ENCODE measurements at places on chromosomes 3 and 15.

DNA sequence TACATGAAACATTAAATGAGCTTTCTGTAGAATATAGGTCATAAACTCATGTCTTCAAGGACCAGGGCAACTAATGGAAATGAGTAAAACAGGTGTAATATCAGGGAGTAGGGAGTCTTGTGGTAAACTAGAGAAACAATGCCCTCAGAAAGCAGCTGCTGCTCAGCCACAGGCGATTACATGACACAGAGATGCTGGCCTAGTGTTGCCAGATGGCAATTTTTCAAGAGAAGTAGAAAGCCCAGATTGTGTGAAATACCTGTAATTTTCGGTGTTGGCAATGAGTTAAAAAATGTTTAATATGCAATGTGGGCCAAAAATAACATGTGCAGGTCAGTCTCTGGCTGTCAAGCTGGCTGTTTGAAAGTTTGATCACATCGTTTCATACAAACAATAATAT is 23.4 kb downstream of the NCEH1 start:
- no peak overlapping the region for H3K27ac ChIP-seq
- DNase-seq: no peak
- no peaks in the 10 kb centered on the region for H3K36me3 ChIP-seq

DNA sequence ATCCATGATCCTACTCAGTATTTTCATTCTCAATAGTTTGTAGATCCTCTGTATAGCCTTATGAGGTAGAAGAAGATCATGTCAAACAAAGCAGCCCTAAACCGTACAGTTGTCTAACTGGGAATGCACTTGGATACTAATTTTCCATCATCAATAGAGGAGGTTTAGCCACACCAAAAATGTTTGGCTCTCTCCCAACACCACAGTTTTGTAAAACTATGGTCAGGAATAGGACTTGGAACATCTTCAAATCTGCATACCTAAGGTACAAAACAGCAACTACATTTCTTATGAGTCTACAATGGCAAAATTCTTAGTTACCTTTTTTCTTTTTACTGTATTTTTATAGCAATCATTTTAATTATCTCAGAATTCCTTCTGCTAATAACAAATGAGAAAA is 1001.6 kb downstream of the ROBO2 start:
- H3K4me1 ChIP-seq: no peaks in the 10 kb centered on the region
- no peak overlapping the region for H3K27ac ChIP-seq
- H3K4me3 ChIP-seq: no peak overlapping the region

DNA sequence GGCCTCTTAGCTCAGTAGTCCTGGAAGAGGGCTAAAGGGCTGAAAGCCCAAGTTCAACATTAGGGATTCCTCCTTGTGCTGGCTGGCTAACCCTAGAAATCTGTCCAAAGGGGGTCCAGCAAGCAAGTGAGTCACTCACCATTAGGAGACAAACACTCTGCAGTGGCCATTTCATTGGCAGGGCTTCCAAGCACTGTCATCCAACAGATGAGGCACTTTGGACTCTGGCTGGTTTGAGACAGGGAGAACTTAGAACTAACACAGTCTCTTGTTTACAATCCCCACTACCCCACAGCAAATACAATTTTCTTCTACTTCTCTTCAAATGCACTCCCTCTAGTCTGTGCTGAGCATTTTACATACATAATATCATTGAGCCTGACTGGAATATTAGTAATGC is 10.1 kb upstream of the WNT5A start:
- H3K36me3 ChIP-seq: no peaks in the 10 kb centered on the region
- no peak overlapping the region for H3K27ac ChIP-seq
- no peak for DNase-seq

- H3K27me3 ChIP-seq: no peaks in the 10 kb centered on the region
- H3K36me3 ChIP-seq: no peaks in the 10 kb centered on the region
- H3K4me3 ChIP-seq: no peak overlapping the region
- no peaks in the 10 kb centered on the region for H3K4me1 ChIP-seq
- DNase-seq: no peak
- no peak overlapping the region for H3K27ac ChIP-seq
These were observed 904.2 kb downstream of the ROBO1 start for GRCh38 chr3:78863306-78864203.

- H3K36me3 ChIP-seq: no peaks in the 10 kb centered on the region
- peaks cover 76% of the 10 kb centered on the region for H3K27me3 ChIP-seq
- H3K4me3 ChIP-seq: peak overlapping the region; percentile 34
- H3K4me1 ChIP-seq: peaks cover 19% of the 10 kb centered on the region
- no peak overlapping the region for H3K27ac ChIP-seq
These were observed 39.4 kb downstream of the CHST14 start for GRCh38 chr15:40510201-40510600.

DNA sequence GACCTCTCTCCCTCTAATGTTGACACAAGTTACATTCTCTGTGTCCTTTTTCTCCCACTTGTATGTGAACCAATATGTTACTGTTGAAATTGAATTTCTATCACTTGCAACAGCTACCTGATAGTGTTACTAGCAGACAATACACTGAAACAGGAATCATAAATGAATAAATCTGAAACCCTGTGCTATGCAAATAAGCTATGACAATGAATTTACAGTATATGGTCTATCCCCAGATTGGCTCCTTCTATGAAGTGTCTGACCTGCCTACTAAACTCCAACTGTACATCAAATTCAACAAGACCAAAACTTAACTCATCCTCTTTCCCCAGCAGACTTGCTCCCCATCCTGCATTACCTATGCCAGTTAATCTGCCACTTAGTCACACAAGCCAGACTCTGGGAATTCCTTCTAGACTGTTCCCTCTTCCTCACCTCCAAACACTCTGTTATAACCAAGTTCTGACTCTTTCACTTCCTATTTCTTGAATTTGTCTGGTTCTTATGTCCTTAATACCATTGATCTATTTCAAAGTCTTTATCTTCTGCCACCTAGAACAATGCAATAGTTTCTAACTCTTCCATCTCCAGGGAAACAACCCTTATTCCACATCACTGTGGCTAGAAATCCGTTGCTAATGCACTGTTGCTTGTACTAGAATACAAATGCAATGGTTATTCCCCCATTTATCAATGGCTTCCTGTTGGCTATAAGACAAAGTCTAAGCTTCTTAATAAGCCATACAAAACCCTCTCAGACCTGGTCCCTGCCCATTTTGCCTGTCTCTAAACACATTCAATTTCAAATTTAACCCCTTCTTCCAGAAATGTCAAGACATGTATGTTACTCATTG is 13.4 kb upstream of the ZNF639 start:
- H3K27ac ChIP-seq: no peak overlapping the region
- no peak for DNase-seq
- no peaks in the 10 kb centered on the region for H3K36me3 ChIP-seq
- H3K4me3 ChIP-seq: no peak overlapping the region
- H3K27me3 ChIP-seq: peaks cover 23% of the 10 kb centered on the region

DNA sequence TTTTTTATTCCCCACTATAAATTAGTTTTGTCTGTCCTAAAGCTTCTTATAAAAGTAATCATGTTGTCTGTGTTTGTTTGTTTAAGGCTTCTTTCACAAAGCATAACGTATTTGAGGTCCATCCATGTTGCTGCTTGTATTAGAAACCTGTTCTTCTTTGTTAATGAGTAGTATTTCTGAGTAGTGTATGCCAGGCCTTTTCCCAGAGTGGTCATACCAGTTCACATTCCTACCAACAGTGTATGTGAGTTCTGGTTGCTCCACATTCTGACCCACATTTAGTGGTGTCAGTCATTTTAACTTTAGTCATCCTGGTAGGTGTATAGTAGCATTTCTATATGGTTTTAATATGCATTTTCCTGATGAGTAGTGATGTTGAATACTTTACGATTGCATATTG is 98.6 kb downstream of the NEO1 start:
- H3K36me3 ChIP-seq: peaks cover 22% of the 10 kb centered on the region
- H3K27ac ChIP-seq: no peak overlapping the region
- peaks cover 2% of the 10 kb centered on the region for H3K4me1 ChIP-seq

- no peaks in the 10 kb centered on the region for H3K36me3 ChIP-seq
- H3K27me3 ChIP-seq: peaks cover 3% of the 10 kb centered on the region
- peaks cover 4% of the 10 kb centered on the region for H3K4me1 ChIP-seq
- DNase-seq: no peak
- no peak overlapping the region for H3K4me3 ChIP-seq
These were observed 201.1 kb downstream of the UBE2E2 start for GRCh38 chr3:23404246-23404645.

- H3K27ac ChIP-seq: no peak overlapping the region
- DNase-seq: no peak
- no peaks in the 10 kb centered on the region for H3K27me3 ChIP-seq
- no peak overlapping the region for H3K4me3 ChIP-seq
- H3K4me1 ChIP-seq: no peaks in the 10 kb centered on the region
These were observed 444.2 kb upstream of the NAALADL2 start for GRCh38 chr3:174414902-174415301.

DNA sequence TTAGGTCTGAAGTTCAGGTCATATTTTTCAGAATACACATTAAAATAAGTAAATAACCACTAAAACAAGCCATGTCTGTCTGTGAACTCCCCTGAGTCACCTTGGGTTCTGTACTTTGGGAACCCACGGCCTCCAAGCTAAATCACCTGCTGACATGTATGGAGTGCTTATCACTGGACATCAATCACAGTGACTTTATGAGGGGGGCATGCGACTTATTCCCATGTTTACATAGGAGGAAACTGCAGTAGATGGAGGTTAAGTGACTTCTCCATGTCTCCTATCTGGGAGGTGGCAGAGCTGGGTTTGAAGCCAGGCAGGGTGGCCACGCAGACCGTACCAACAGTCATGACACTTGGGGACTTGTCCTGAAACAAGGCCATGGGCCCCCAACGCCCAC is 8.1 kb downstream of the ITIH4 start:
- H3K4me1 ChIP-seq: no peaks in the 10 kb centered on the region
- no peak overlapping the region for H3K27ac ChIP-seq
- H3K4me3 ChIP-seq: no peak overlapping the region

GRCh38 chr15:66080717-66081398 is 172.7 kb downstream of the MEGF11 start:
- no peaks in the 10 kb centered on the region for H3K4me1 ChIP-seq
- H3K36me3 ChIP-seq: no peaks in the 10 kb centered on the region
- H3K27me3 ChIP-seq: peaks cover 8% of the 10 kb centered on the region
- no peak overlapping the region for H3K4me3 ChIP-seq

GRCh38 chr15:36888011-36888992 is 212.0 kb downstream of the MEIS2 start:
- DNase-seq: no peak
- H3K27ac ChIP-seq: no peak overlapping the region
- no peaks in the 10 kb centered on the region for H3K4me1 ChIP-seq
- H3K4me3 ChIP-seq: no peak overlapping the region
- peaks cover 66% of the 10 kb centered on the region for H3K27me3 ChIP-seq
